ENCODE measurements at places on chromosomes 16 and 17.

DNA sequence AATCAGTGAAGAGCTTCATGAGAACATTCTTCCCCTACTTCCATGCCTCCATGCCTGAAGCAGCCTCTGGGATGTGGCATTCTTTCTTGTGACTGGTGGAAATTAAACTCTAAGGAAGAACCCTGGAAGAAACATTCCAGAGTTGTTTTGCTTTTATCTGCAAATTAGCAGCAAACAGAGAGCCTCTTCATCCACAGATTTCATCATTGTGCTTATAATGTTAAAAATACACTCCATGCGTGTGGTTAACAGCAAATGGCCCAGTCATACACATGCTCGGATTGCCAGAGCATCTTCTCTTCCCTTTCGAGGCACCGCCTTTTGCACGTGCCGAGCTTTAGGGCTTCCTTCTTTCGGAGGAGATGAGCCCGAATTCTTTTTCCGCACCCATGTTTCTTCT is 411.3 kb downstream of the SNX29 start:
- no peaks in the 10 kb centered on the region for H3K27me3 ChIP-seq
- DNase-seq: no peak
- H3K36me3 ChIP-seq: no peaks in the 10 kb centered on the region
- no peaks in the 10 kb centered on the region for H3K4me1 ChIP-seq

DNA sequence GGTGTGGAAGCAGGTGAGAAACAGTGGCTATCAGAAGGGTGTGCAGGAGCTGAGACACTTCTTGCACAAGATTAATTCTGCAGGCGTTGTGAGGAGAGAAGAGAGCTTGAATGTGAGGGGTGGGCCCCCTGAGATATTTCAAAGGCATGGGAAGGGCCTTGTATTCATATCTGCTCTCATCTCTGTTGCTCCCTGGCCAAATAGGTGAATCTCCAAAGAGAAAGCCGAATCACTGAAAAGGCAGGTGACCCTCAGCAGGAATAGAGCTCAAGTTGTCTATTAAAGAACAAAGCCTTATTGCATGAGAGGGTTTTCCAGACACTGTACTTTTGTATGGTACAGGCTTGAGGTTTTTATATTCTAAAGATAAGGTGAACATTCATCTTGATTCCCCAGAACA is 373.1 kb downstream of the TMEM114 start:
- H3K36me3 ChIP-seq: no peaks in the 10 kb centered on the region
- no peak for DNase-seq
- no peak overlapping the region for H3K4me3 ChIP-seq
- no peaks in the 10 kb centered on the region for H3K27me3 ChIP-seq
- H3K27ac ChIP-seq: no peak overlapping the region

DNA sequence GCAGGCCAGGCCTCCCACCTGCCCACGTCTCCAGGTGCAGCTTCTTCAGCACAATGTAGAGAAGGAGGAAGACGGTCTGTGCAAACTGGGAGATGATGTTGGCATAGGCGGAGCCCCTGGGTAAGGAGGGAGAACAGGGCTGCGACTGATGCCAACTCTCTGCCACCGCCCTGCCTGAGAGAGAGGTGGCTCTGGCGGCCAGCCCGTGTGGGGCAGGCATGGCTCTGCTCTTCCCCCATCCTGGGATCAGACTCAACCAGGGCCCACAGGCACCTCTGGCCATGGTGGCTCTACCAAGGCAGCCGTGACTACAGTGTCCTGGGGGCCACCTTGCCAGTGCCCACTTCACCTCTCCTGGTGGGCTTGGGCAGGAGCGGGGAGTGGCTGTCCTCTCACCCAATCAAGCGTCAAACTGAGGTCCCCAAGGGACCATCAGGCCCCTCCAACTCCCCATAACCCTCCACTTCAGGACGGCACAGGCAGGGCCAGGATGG is 8.6 kb downstream of the SLC47A2 start:
- no peaks in the 10 kb centered on the region for H3K36me3 ChIP-seq
- peaks cover 3% of the 10 kb centered on the region for H3K27me3 ChIP-seq
- no peaks in the 10 kb centered on the region for H3K4me1 ChIP-seq
- H3K27ac ChIP-seq: no peak overlapping the region
- DNase-seq: no peak

DNA sequence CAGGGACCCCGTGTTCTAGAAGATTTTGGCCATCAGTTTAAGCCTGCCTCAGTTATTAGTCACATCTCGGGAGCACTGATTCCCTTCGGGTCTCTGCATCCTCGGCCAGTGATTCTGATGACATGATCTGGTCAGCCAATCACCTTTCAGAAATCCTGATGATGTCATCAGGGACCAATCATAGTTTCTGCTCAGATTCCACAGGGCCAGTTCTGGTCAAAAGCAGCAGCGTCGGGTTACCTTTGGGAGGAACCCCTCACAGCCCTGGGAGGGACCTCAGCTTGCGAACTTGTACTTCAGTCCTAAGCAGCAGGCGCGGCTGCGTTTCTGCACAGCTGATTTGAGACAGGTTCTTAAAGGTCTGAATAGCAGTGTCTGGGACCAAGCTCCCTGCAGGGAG is 13.9 kb downstream of the KDM8 start:
- peaks cover 50% of the 10 kb centered on the region for H3K36me3 ChIP-seq
- no peaks in the 10 kb centered on the region for H3K27me3 ChIP-seq
- peak overlapping the region; percentile 7 for H3K27ac ChIP-seq
- no peak for DNase-seq
- H3K4me1 ChIP-seq: peaks cover 9% of the 10 kb centered on the region

GRCh38 chr16:89119166-89119621 is 25.5 kb downstream of the ACSF3 start:
- peak overlapping the region; percentile 46 for H3K27ac ChIP-seq
- no peak overlapping the region for H3K4me3 ChIP-seq
- DNase-seq: no peak

- H3K4me1 ChIP-seq: no peaks in the 10 kb centered on the region
- H3K36me3 ChIP-seq: no peaks in the 10 kb centered on the region
- DNase-seq: no peak
- no peak overlapping the region for H3K27ac ChIP-seq
- H3K27me3 ChIP-seq: peaks cover 36% of the 10 kb centered on the region
These were observed 4.3 kb upstream of the SYNGR2 start for GRCh38 chr17:78163881-78164747.

DNA sequence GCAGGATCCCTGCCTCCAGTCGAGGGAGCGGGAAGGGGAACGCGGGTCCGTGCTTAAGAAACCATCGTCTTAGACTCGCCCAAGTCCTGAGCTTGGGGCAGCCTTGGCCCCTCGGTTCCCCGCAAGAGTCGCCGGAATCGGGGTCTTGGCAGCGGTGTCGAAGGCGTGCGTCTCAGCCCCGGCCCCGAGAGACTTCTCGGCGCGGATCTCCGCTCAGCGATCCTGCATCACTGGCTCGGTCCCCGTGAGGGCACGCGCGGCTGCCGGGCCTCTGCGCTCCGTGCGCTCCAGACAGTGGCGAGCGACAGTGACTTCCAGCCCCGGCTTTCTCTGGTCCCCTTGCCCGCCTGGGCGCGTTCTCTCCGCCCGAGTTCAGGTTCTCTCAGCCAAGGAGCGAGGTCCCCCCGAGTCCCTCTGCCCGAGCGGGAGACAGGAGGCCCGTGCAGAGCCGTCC is 380 bp downstream of the HS3ST3A1 start:
- no peaks in the 10 kb centered on the region for H3K36me3 ChIP-seq
- peak; percentile 20 for DNase-seq
- H3K27ac ChIP-seq: no peak overlapping the region
- peaks cover 67% of the 10 kb centered on the region for H3K27me3 ChIP-seq
- peaks cover 7% of the 10 kb centered on the region for H3K4me1 ChIP-seq

- H3K27ac ChIP-seq: peak within 1 kb of the TSS; percentile 68
- peaks cover 82% of the 10 kb centered on the region for H3K27me3 ChIP-seq
- H3K36me3 ChIP-seq: no peaks in the 10 kb centered on the region
These were observed at the start of gene FADS6 for GRCh38 chr17:74892974-74893911. Gene FADS6, minus strand, starts transcription at chr17:74893633. Its CDS starts 38 bp downstream, at chr17:74893595.

DNA sequence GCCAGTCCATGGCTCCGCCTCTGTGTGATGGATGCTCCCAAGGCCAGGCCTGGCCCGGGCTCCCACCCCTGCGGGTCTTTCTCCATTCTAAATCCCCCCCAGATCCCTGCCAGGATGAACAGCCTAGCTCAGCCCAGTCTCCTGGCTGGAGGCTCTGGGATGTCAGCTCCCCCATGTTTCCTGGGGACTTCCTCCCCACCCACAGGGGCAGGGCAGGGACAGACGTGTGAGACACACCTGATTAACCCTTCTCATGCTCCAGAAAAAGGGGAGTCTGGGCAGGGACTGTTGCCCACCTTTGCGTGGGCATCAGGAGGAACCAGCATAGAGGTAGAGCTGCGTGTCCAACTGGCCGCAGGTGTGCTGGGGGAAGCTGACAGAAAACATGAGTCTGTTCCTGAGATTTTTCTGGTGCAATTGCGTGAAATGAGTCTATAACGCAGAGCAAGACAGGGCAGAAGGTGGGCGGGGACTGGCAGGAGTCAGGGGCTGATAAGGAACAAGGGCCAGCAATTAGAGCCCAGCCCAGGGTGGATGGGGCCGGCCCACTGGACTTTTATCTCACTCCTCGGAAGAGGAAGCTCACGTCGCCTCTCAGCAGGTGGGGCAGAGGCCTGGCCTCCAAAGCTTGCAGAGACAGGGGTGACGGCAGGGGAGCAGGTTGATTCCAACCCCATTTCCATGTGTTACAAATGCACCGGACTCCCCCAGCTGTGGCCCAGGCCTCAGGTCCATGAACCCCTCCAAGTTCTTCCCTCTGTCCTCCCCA is 238.2 kb downstream of the RBFOX3 start:
- H3K27ac ChIP-seq: no peak overlapping the region
- H3K27me3 ChIP-seq: peaks cover 7% of the 10 kb centered on the region
- H3K4me1 ChIP-seq: no peaks in the 10 kb centered on the region
- H3K36me3 ChIP-seq: no peaks in the 10 kb centered on the region

DNA sequence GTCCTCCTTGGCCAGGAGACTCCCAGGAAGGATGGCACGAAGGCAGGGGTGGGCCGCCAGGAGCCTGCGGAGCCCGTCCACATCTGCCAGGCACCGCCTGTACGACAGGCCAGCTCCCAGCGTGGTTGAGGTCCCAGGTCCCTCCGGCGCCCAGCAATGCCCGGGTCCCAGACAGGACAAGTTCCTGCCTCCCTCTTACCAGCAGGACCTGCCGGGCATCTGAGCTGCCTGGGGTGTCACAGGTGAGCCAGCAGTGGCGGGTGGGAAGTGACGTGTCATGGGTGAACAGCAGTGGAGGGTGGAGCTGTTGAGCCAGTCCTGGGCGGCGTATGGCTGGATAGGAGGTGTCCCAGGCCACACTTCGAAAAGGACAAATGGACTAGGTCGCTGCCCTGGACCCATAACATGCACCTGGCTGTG is 15.7 kb upstream of the BAHCC1 start:
- no peak overlapping the region for H3K27ac ChIP-seq
- no peak for DNase-seq
- H3K36me3 ChIP-seq: no peaks in the 10 kb centered on the region
- H3K27me3 ChIP-seq: peaks cover 41% of the 10 kb centered on the region
- H3K4me3 ChIP-seq: no peak overlapping the region

DNA sequence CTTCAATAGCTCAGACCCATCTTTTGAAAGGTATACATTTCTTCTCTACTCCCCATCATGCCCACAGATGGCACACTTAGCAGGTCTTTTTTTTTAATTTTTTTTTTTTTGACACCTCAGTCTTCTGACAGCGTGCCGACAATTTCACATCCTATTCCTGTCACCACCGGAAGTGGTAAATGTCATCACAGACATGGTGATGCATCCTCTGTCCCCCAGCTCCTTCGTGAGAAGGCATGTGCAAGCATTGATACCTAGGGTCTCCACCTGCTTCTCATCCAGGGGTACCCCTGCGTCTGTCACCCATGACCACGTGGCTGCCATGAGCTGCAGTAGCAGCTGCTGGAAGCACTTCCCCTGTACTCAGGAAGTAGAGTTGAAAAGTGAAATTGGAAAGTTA is 35.6 kb downstream of the ELAC2 start:
- H3K4me1 ChIP-seq: no peaks in the 10 kb centered on the region
- DNase-seq: no peak
- H3K36me3 ChIP-seq: no peaks in the 10 kb centered on the region
- no peak overlapping the region for H3K27ac ChIP-seq
- no peak overlapping the region for H3K4me3 ChIP-seq

GRCh38 chr16:49748322-49748721 is 107.6 kb downstream of the ZNF423 start:
- peaks cover 11% of the 10 kb centered on the region for H3K27me3 ChIP-seq
- H3K36me3 ChIP-seq: no peaks in the 10 kb centered on the region
- no peak for DNase-seq

- no peak overlapping the region for H3K4me3 ChIP-seq
- no peak for DNase-seq
- no peaks in the 10 kb centered on the region for H3K4me1 ChIP-seq
- peaks cover 17% of the 10 kb centered on the region for H3K36me3 ChIP-seq
These were observed 51.9 kb upstream of the CACNG3 start for GRCh38 chr16:24204150-24204665.

- peaks cover 9% of the 10 kb centered on the region for H3K36me3 ChIP-seq
- H3K27ac ChIP-seq: no peak overlapping the region
- H3K4me3 ChIP-seq: no peak overlapping the region
- peaks cover 20% of the 10 kb centered on the region for H3K4me1 ChIP-seq
- DNase-seq: no peak
- no peaks in the 10 kb centered on the region for H3K27me3 ChIP-seq
These were observed 11.7 kb upstream of the CETP start for GRCh38 chr16:56950051-56950450.

- no peak overlapping the region for H3K27ac ChIP-seq
- H3K4me1 ChIP-seq: no peaks in the 10 kb centered on the region
- no peaks in the 10 kb centered on the region for H3K27me3 ChIP-seq
- H3K36me3 ChIP-seq: no peaks in the 10 kb centered on the region
These were observed 270.6 kb downstream of the FTO start for GRCh38 chr16:53974484-53975080.

- H3K36me3 ChIP-seq: peaks cover 16% of the 10 kb centered on the region
- H3K4me1 ChIP-seq: peaks cover 18% of the 10 kb centered on the region
- no peak overlapping the region for H3K27ac ChIP-seq
- peaks cover 53% of the 10 kb centered on the region for H3K27me3 ChIP-seq
- peak; percentile 34 for DNase-seq
These were observed 1.2 kb downstream of the RASD1 start for GRCh38 chr17:17494870-17495535.

- peaks cover 31% of the 10 kb centered on the region for H3K4me1 ChIP-seq
- H3K27me3 ChIP-seq: no peaks in the 10 kb centered on the region
- H3K36me3 ChIP-seq: peaks cover 11% of the 10 kb centered on the region
- peak; percentile 42 for DNase-seq
These were observed 187.6 kb downstream of the FTO start for GRCh38 chr16:53891409-53892139.

DNA sequence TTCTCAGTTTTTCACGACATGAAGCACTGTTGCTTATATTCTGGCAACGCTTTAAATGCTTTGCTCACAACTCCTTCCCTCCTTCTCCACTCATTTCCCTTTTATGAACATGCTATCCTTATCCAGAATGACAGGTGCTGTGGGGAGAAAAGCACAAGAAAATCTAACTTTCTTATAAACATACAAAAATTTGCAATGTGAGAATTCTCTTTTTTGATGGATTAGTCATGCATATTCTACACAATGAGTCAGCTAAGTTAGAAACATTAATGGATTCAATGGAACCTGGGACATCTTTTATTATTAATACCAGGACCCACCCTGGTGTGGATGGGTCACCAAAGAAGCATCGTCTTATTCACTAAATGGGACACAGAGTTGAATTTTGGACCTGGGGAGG is 234.6 kb upstream of the CDH5 start:
- peaks cover 39% of the 10 kb centered on the region for H3K27me3 ChIP-seq
- DNase-seq: no peak
- H3K4me1 ChIP-seq: no peaks in the 10 kb centered on the region
- H3K36me3 ChIP-seq: no peaks in the 10 kb centered on the region
- H3K27ac ChIP-seq: no peak overlapping the region

- H3K4me1 ChIP-seq: peaks cover 57% of the 10 kb centered on the region
- no peaks in the 10 kb centered on the region for H3K36me3 ChIP-seq
- H3K27ac ChIP-seq: no peak overlapping the region
- no peak overlapping the region for H3K4me3 ChIP-seq
- peak; percentile 91 for DNase-seq
These were observed 7.8 kb upstream of the RNF213 start for GRCh38 chr17:80252871-80253270.

All from activated naive CD4-positive, alpha-beta T cell treated with anti-CD3 and anti-CD28 coated beads, Interleukin-2, amount 10 ng/mL, durations not matched to agents 7 days and 5 days (primary cell).